Effector CD4-positive, alpha-beta T cell (primary cell): ENCODE measurements at places on chromosomes 7 and 10.

GRCh38 chr7:102260856-102261255 is 25.8 kb upstream of the SH2B2 start:
- no peak for DNase-seq

DNA sequence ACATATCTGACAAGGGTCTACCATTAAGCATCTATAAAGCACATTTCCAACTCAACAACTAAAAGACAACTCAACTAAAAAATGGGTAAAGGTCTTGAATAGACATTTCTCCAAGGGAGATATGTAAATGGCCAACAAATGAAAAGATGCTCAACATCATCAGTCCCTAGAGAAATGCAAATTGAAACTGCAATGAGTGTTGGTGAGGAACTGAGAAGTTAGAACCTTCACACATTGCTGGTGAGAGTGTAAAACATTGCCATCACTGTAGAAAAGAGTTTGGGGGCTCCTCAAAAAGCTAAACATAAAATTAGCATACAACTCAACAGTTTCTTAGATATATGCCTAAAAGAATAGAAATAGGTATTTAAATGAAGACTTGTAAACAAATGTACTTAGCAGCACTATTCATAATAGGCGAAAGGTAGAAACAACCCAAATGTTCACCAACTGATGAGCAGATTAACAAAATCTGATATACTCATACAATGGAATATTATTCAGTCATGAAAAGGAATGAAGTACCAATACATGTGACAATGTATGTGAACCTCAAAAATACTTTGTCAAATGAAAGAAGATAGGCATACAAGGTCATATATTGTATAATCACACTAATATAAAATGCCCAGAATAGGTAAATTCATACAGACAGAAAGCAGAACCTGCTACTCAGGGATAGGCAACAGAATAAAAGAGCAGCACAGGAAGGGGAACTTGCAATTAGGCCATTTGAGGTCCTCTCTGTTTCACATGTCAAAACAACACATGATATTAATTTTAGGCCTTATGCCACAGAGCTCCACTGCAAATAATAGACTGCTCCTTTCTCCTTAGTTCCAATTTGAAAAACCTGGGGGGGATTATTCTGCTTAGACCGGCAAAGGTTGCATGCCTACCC is 10.6 kb upstream of the LRRC72 start:
- no peak for DNase-seq

DNA sequence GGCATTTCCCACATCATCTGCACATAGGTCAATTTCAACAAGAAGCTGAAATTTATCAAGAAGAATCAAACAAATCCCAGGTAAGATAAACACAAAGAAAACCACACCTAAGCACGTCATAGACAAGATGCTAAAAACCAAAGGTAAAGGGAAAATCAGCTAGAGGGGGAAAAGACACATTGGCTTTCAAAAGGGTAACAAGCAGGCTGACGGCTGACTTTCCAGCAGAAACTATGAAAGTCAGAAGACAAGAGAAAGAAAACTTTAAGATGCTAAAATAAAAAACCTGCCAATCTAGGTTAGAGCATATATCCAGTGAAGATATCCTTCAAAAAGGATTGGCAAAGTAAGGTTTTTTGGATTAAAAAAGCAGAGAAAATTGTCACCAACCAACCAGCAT is 59.9 kb upstream of the RHEB start:
- no peak for DNase-seq

DNA sequence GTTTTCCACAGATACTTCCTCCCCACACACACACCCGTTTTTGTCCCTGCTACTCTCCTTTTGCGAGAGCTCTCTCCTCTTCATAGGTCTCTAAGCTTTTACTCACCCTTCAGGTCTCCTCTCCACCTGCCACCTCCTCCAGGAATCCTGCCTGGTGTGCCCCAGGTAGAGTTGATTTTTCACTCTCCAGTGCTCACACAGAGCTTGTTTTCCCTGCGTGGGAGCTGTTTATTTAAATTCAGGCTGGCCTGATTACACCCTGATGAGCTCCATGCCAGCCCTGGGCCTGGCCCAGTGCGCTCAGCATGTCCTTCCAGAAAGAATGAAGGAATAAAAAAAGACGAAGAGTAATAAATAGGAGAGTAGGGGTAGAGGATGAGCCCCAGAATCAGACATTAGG is 7.5 kb upstream of the CLDN4 start:
- DNase-seq = no peak

- no peak for DNase-seq
Observed at GRCh38 chr7:19269301-19269700, 124.1 kb upstream of the FERD3L start.

GRCh38 chr7:151245360-151246101 is 3.0 kb downstream of the SMARCD3 start:
- DNase-seq = peak; percentile 64

- DNase-seq = no peak
Observed at GRCh38 chr7:93194386-93194785, 31.9 kb downstream of the HEPACAM2 start.

DNA sequence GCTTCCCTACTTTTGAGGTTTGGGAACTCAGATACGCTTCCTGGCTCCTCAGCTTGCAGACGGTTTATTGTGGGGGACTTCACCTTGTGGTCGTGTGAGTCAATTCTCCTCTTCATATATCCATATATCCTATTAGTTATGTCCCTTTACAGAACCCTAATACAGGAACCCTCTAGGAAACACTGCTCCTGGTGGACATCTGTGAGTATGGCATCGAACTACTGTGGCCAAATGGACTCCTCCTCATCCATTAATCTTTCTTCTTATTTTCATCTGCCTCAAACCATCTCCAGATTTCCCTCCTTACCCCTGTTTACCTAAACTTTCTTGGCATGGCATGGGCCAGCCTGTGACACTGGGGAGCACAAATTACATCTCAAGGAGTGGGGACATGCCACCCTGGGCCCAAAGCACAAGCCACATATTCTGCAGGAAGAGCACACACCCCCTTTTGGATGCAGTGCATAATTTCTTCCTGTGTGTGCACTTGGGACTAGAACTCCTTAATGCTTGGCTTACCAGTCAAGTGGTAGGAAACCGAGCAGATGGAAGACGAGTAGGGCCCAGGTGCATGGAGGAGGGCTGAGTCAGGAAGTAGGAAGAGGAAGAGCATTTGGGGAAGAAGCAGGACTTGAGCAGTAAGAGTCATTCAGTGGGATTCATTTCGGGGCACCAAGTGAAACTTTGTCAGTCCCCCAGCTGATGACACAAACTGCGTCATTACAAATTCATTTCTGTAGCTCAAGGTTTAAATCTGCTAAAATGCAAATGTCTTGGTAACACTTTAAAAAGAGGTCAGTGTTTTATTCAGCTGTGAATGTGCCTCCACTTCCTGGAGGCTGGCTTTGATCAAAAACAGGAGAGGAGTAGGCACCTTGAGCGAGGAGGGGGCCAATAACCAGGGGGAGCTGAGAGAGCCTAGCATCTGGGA is 80.8 kb upstream of the PLXNA4 start:
- no peak for DNase-seq

DNA sequence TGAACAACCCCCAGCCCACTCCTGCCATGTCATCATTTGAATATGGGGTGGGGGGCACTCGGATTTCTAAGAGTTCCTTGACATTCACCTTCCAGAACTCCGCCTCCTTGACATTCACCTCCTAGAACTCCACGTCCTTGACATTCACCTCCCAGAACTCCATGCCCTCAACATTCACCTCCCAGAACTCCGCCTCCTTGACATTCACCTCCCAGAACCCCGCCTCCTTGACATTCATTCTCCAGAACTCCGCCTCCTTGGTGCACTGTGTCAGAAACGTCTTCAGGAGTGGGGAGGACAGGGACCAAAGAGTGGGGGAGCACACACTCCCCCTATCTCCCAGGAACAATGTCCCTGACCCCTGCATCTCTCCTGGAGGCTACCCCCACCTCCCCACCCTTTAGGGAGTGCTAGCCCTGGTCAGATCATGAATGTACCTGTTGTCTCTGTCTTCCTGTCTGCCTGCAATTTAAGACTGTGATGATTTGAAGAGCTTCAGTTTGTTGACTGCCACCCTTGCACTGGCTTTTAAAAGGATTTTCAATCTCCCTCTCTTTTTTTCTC is 110.1 kb downstream of the NPTX2 start:
- no peak for DNase-seq

- DNase-seq = no peak
Observed at GRCh38 chr10:47062441-47063200, 151.4 kb downstream of the PTPN20 start.

DNA sequence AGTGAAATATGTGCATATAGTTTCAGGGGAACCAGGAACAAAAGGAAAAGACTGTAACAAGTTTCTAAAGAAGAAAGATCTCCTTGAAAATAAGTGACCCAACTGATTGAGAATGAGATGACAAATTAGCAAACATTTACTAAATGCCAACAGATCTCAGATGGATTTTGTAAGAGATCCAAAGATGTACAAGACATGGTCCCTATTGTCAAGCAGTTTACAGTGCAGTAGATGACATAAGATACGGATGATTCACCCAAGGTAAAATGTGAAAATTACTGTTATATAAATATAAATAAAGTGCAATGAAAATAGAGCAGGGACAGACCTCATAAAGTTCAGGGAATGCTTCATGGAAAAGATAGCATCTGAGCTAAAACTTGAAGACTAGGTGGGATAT is 121.5 kb upstream of the FZD1 start:
- DNase-seq = no peak

DNA sequence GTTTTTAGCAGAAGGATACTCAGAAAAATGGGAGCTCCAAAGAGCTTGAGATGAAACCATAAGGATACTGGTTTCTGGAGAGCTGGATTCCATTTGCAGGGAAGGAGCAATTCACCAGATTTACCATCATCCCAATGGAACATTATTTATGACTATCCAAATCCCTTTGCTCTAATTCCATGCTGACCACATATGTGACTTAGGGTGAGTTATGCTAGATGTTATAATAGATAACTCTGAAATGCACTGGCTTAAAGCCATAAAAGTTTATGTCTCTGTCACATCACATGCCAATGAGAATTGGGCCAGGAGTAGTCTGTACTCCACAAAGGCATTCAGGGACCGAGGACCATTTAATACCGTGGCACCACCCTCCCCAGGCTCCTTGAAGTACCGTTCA is 185.2 kb downstream of the SKIDA1 start:
- DNase-seq = no peak

GRCh38 chr10:77195101-77195500 is 442.5 kb downstream of the KCNMA1 start:
- no peak for DNase-seq

GRCh38 chr7:30159698-30160143 is 24.9 kb downstream of the MTURN start:
- DNase-seq = no peak

DNA sequence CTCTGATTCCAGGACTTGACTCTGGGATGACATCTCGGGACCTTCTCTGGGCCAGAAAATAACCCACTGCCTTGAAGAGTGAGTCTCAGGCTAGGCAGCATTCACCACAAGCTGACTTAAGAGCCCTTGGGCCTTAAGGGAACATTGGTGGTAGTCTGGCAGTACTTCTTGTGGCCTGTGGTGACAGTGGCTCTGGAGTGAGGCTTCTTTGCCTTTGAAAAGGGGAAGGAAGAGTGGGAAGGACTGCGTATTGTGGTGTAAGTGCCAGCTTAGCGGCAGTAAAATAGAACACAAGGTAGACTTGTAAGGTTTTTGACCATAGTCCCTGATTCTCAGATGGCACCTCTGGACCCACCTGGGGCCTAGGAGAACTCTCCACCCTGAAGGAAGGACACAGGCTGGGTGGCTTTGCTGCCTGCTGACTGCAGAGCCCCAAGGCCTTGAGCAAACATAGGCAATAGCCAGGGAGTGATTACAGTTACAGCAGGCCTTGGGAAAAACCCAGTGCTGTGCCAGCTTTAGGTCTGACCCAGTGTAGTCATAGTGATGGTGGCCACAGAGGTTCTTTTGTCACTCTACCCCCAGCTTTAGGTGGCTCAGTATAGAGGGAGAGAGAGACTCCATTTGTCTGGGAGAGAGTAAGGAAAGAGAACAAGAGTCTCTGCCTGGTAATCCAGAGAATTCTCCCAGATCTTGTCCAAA is 483.9 kb downstream of the SH2D4B start:
- DNase-seq = no peak

- no peak for DNase-seq
Observed at GRCh38 chr10:71354776-71355175, 35.7 kb downstream of the SLC29A3 start.

DNA sequence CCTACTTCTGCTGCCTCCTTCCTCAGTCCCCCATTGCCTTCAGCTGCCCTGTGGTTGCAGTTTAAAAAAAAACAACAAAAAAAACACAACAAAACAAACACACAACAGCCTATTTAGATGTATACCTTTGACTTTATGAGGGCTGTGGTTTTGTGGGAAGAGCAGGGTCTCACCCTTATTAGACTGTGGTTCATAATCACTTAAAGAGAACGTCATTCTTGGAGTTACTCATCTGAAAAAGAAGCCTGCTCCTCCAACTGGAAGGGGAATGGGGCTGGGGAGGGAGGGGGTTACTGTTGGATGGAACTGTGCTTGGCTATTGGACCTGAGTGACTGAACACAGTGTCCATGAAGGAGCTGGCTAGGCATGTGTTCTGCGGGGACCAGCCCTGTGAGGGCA is 48.1 kb downstream of the SDK1 start:
- DNase-seq = no peak

DNA sequence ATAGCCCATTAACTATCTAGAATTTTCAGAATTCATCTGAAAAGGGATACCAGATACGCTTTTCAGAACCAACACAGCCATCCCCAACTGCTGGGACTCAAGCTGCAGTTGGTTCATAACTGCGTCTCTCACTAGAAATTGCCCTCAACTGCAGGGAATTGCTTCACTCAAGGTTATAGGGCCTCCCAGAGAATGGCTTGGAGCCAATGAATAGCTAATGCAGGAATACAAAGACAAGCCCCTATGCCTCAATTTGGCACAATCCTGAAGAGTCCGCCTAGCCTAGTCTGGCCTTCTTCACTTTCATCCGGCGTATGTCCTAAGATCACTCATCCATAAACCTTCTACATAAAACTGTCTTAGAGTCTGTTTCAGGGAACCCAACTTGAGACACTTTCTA is 164.0 kb downstream of the SKAP2 start:
- DNase-seq = no peak

DNA sequence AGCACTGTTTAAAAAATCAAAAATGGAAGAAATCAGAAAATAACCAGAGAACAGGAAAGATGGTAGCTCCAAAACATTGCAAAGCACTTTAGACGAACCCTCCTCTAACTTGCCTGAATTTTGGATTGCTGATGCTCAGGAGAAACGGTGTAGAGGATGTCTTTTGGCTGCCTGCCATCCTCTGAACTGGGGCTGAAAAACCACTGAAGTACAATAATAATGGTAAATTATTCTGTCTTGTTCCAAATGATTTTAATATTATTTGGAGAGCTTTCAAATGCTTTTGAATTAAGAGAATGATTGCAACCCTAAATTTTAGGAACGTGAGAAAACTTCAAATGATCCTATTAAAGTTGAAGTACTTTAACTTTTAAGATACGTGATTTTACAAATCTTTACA is 167.3 kb upstream of the SLC13A1 start:
- no peak for DNase-seq
